A549 treated with CpdA at 1 μM for 4 hours (cell line): ENCODE measurements at places on chromosomes 3 and 15. TPM values are rescaled to one million over a fixed set of nuclear protein-coding genes. Genes with fewer than 3 reads are reported as not detected.

The CHDH gene
- total RNA-seq, result 2.3 to 3.5 TPM (median 2.7 TPM) in 5 replicates

The IL17RE gene
- total RNA-seq, result 0.87 to 1.3 TPM (median 1.0 TPM) in 5 replicates

The SLC9A9 gene
- 0.03 to 0.31 TPM (median 0.13 TPM) in 5 replicates for total RNA-seq

The CASR gene
- total RNA-seq, result not detected in 5 replicates

The PSTPIP1 gene
- not detected in 5 replicates for total RNA-seq

The ISLR2 gene
- 0.13 to 0.27 TPM (median 0.15 TPM) in 5 replicates for total RNA-seq

The KPNA1 gene
- 57.8 to 72.4 TPM (median 61.4 TPM) in 5 replicates for total RNA-seq

The UROC1 gene
- total RNA-seq, result not detected in 5 replicates

The FRMD5 gene
- total RNA-seq, result 3.4 to 4.8 TPM (median 3.7 TPM) in 5 replicates

The C3orf49 gene
- total RNA-seq, result not detected in 5 replicates

The TASOR gene
- total RNA-seq, result 21.5 to 28.3 TPM (median 23.1 TPM) in 5 replicates

The PRRT3 gene
- 0.72 to 1.5 TPM (median 1.4 TPM) in 5 replicates for total RNA-seq

The VEPH1 gene
- total RNA-seq, result 0.07 to 0.10 TPM in 2 of 5 replicates, not detected in the others

The ZNF148 gene
- total RNA-seq, result 7.8 to 11.4 TPM (median 9.8 TPM) in 5 replicates

The RSL24D1 gene
- 87.0 to 125 TPM (median 101 TPM) in 5 replicates for total RNA-seq
